ENCODE measurements at places on chromosomes 4 and X. TPM values are rescaled to one million over a fixed set of nuclear protein-coding genes. Genes with fewer than 3 reads are reported as not detected.

- no peaks in the 10 kb centered on the region for H3K4me1 ChIP-seq
- no peaks in the 10 kb centered on the region for H3K27me3 ChIP-seq
- no peak overlapping the region for H3K4me3 ChIP-seq
- no peak overlapping the region for H3K27ac ChIP-seq
Observed at GRCh38 chrX:20654596-20655106, 387.9 kb upstream of the RPS6KA3 start.

DNA sequence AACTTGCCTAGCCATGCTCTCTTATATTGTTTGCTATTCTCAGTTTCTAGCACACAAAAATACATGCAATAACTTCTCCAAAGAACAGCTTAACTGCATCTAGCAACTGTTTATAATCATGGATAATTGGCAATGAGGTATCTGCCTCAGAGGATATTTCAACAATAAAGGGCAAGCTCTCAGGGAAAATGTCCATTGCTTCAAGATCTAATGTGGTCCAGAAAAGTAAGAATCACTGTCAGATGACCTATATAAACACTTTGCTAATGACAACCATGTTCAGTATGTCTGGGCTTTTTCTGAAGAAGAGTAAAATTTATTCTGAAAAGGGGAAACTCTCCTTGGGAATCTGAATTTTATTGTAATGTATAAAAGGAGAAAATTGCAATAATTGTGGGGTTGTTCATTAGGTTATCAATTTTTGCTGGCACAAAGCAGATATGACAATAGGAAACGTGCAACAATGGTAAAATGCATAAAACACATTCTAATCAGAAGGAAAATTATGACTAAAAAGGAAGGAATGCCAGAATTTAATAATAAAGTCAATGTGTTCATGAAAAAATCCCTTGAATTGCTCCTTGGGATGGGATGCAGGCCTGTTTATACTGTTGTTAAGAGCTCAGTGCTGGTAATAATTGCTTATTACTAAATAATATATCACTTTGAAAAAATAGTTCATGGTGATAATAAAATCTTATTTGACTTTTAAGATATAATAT lies 90.3 kb downstream of the ANTXR2 start:
- DNase-seq, result no peak
- H3K36me3 ChIP-seq, result no peaks in the 10 kb centered on the region
- H3K4me3 ChIP-seq, result no peak overlapping the region
- no peaks in the 10 kb centered on the region for H3K4me1 ChIP-seq
- no peak overlapping the region for H3K27ac ChIP-seq
- no peaks in the 10 kb centered on the region for H3K27me3 ChIP-seq

Gene PNMA6F
- total RNA-seq, result not detected

Gene CLDN22
- total RNA-seq, result not detected

Gene F8A2
- total RNA-seq, result not detected

- DNase-seq, result no peak
- H3K27me3 ChIP-seq, result no peaks in the 10 kb centered on the region
- no peak overlapping the region for H3K27ac ChIP-seq
- no peaks in the 10 kb centered on the region for H3K36me3 ChIP-seq
Observed at GRCh38 chr4:134260126-134260525, 58.5 kb upstream of the PABPC4L start.

GRCh38 chrX:83504721-83505479 lies 3.2 kb upstream of the POU3F4 start:
- H3K27me3 ChIP-seq, result peaks cover 99% of the 10 kb centered on the region
- no peak overlapping the region for H3K27ac ChIP-seq
- no peak for DNase-seq

- peaks cover 19% of the 10 kb centered on the region for H3K27me3 ChIP-seq
- H3K4me1 ChIP-seq, result no peaks in the 10 kb centered on the region
- H3K27ac ChIP-seq, result no peak overlapping the region
- DNase-seq, result no peak
Observed at GRCh38 chr4:129261584-129261983, 165.6 kb downstream of the C4orf33 start.

Gene NDUFB11
- total RNA-seq, result 103 TPM

DNA sequence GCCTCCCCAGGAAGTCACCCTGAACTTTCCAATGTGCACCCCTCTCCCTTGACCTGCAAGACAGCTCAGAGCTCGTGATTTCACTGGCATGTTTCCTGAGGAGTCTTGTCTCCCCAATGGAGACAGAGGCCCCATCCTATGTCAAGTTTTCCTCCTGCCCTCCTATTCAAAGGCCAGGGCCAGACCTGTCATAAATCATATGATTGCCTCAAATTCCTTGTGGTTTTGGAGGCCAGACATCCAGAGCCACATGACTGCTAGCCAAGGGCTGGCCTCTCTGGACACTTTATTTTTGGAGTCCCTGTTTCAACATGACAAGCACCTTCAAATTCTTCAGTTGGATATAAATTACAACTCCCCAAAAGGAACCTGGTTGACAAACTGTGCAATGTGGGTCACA lies 76.0 kb upstream of the TFDP3 start:
- H3K4me3 ChIP-seq, result no peak overlapping the region
- DNase-seq, result no peak
- H3K27me3 ChIP-seq, result no peaks in the 10 kb centered on the region
- no peak overlapping the region for H3K27ac ChIP-seq

GRCh38 chr4:168883513-168883912 lies 126.5 kb downstream of the CBR4 start:
- no peak for DNase-seq
- H3K4me3 ChIP-seq, result no peak overlapping the region
- H3K4me1 ChIP-seq, result peaks cover 40% of the 10 kb centered on the region
- H3K27ac ChIP-seq, result no peak overlapping the region

DNA sequence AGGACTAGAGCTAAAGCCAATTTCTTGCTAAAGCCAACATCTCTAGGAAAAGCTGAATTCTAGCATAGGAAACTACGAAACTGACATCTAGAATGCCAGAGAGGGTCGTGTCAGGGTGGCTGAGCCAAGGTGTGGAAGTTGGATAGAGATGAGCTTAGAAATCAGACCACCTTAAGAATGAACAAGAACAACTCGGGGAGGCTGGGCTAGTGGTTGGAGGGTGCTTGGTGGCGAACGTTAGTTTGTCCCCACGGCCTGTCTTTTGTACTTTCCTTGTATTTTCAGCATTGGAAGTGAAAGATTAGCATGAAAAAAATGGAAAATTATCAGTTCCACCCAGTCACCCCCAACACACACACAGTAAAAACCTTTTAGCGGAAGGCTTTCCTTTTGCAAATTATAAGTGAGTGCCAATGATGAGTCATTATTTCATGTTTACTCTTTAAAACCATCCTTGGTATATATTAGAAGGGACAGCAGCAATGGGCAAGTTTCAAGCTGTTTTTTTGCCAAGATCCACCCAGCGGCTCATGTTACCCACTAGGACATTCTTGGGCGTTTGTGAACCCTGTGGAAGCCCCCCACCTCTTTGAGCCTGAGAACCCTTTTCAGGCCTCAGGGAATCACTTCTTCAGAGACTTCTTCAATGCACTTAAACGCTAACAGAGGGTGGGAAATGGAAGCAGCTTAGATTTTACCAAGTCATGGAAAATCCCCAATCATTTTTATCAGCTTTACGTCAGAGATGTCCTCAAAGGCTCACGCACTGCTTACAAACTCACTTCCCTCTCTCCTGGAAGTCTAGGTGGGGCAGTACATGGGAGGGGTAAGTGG lies 4.9 kb upstream of the PPEF1 start:
- no peak overlapping the region for H3K27ac ChIP-seq
- no peaks in the 10 kb centered on the region for H3K36me3 ChIP-seq
- peaks cover 6% of the 10 kb centered on the region for H3K4me1 ChIP-seq
- H3K27me3 ChIP-seq, result no peaks in the 10 kb centered on the region

GRCh38 chr4:147928400-147928799 lies 196.5 kb downstream of the ARHGAP10 start:
- H3K27ac ChIP-seq, result no peak overlapping the region
- H3K27me3 ChIP-seq, result no peaks in the 10 kb centered on the region
- H3K36me3 ChIP-seq, result peaks cover 13% of the 10 kb centered on the region
- DNase-seq, result no peak
- H3K4me1 ChIP-seq, result peaks cover 6% of the 10 kb centered on the region

Gene SLC4A4
- total RNA-seq, result 27.2 TPM

Gene ABCD1
- 6.2 TPM for total RNA-seq

DNA sequence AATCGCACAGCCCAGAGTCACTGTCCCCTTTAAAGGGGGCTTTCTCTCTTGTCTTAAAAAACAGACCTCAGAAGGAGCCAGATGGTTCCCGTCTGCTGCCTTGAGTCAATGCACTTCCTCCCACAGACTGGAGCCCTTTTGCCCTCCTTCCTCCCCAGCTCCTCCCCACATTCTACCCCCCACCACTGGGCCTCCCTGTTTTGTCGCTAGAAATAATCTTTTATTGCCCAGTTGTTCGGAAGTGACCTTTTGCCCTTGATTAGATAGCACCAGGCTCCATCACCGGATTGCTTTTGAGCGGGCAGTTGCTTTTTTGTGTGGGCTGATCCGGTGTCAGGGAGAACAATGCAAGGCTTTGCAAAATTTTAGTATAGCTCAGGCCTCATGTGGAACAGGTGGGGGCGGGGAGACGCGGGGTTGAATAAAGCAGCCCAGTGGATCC lies 47.7 kb downstream of the SPRY1 start:
- peak overlapping the region; percentile 81 for H3K27ac ChIP-seq
- peak overlapping the region; percentile 77 for H3K4me3 ChIP-seq
- H3K36me3 ChIP-seq, result no peaks in the 10 kb centered on the region
- no peak for DNase-seq

GRCh38 chr4:52477191-52477780 lies 181.8 kb downstream of the USP46 start:
- no peak overlapping the region for H3K4me3 ChIP-seq
- no peak for DNase-seq
- H3K27ac ChIP-seq, result no peak overlapping the region
- H3K4me1 ChIP-seq, result peaks cover 4% of the 10 kb centered on the region
- H3K36me3 ChIP-seq, result no peaks in the 10 kb centered on the region

GRCh38 chr4:67201334-67201733 lies 344.0 kb downstream of the CENPC start:
- no peak overlapping the region for H3K27ac ChIP-seq
- no peaks in the 10 kb centered on the region for H3K27me3 ChIP-seq
- peaks cover 10% of the 10 kb centered on the region for H3K4me1 ChIP-seq
- no peak for DNase-seq

GRCh38 chr4:77043507-77044136 lies 32.2 kb downstream of the CCNI start:
- no peak for DNase-seq
- H3K27me3 ChIP-seq, result no peaks in the 10 kb centered on the region
- no peak overlapping the region for H3K4me3 ChIP-seq
- peaks cover 12% of the 10 kb centered on the region for H3K4me1 ChIP-seq
- peaks cover 15% of the 10 kb centered on the region for H3K36me3 ChIP-seq
- H3K27ac ChIP-seq, result no peak overlapping the region

Gene ATOH1
- 0.36 TPM for total RNA-seq

DNA sequence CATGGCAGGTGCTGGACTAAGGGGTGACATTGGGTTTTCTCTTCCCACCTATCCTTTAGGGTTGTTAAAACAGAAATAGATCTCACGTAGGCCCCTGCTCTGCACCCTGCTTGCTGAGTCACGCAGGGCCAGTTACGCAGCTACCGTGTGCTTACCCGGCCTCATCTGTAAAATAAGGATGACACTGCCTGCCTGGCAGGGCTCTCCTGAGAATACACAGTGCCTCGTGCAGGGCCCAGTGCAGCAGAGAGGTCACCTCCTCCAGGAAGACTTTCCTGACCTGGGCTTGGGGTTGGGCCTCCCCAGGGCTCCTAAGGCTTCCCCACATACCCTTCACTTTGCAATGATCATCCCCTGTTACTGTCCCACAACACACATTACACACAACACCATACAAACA lies 33.6 kb upstream of the JAKMIP1 start:
- no peak overlapping the region for H3K4me3 ChIP-seq
- H3K36me3 ChIP-seq, result no peaks in the 10 kb centered on the region
- H3K27me3 ChIP-seq, result peaks cover 15% of the 10 kb centered on the region
- H3K27ac ChIP-seq, result no peak overlapping the region
- H3K4me1 ChIP-seq, result peaks cover 5% of the 10 kb centered on the region

GRCh38 chrX:150238632-150239382 lies 124.3 kb upstream of the MAMLD1 start:
- no peaks in the 10 kb centered on the region for H3K27me3 ChIP-seq
- H3K36me3 ChIP-seq, result no peaks in the 10 kb centered on the region
- no peak overlapping the region for H3K4me3 ChIP-seq
- no peak overlapping the region for H3K27ac ChIP-seq
- no peaks in the 10 kb centered on the region for H3K4me1 ChIP-seq

DNA sequence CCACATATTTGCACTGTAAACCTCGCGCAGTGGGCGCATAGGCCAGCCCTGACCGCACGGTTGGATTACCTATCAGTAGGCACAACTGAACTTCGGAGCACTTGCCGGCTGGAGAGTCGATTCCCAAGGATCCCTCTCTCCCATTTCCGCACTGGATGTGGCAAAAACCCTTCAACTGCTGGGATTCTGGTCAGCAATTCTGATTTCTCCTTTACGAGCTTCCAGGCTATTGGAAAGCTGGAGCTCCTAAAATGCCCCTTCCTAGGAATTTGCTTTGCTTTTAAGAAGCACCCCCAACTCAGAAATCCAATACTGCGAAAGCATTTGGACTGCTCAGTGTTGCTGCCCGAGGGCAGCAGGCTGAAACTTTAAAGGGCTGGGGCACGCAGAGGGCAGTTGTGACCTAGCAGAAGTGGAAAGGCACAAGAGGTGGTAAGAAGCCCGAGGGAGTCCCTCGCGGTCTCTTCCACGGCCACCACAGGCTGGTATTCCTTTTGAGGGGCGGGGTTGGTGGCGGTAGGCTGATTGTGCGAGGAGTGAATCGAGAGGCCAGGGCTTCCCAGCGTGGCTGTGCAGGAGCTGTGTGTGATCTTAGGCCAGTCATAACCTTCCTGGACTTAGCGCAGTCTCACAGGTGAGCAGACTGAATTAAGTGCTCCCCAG lies 1.6 kb downstream of the ZAR1 start:
- peaks cover 16% of the 10 kb centered on the region for H3K36me3 ChIP-seq
- H3K27ac ChIP-seq, result no peak overlapping the region
- DNase-seq, result no peak
- peaks cover 59% of the 10 kb centered on the region for H3K27me3 ChIP-seq

Gene IQCM
- not detected for total RNA-seq

GRCh38 chr4:11669156-11669555 lies 240.5 kb upstream of the HS3ST1 start:
- no peak overlapping the region for H3K27ac ChIP-seq
- no peak overlapping the region for H3K4me3 ChIP-seq
- H3K4me1 ChIP-seq, result no peaks in the 10 kb centered on the region
- no peaks in the 10 kb centered on the region for H3K27me3 ChIP-seq
- no peaks in the 10 kb centered on the region for H3K36me3 ChIP-seq

Gene LRIT3
- total RNA-seq, result not detected

Gene PAGE2B
- not detected for total RNA-seq

Gene SPANXB1
- total RNA-seq, result not detected

DNA sequence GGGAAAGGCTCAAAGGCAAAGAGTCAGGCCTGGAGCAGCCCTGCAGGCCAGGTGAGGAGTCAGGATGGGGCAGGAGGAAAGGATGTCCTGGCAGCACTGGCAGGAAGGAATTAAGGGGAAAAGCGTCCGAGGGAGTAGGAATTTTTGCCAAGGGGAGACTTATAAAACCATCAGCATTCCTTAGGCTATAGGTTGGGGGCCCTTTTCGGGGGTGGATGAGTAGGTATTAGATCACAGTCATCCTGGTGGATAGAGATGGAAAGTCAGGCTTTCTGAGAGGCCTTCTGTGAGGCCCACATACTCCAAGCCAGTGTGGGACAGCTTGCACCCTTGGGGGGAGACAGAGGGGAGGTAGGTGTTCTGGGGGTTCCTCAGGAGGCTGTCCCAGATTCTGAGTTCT lies 12.3 kb downstream of the STARD8 start:
- no peak for DNase-seq
- H3K27me3 ChIP-seq, result no peaks in the 10 kb centered on the region
- no peak overlapping the region for H3K27ac ChIP-seq
- no peaks in the 10 kb centered on the region for H3K36me3 ChIP-seq
- no peak overlapping the region for H3K4me3 ChIP-seq

Measured in type B pancreatic cell (in vitro differentiated cells).